HFFc6 (cell line): ENCODE measurements at places on chromosomes 12 and 14.

DNA sequence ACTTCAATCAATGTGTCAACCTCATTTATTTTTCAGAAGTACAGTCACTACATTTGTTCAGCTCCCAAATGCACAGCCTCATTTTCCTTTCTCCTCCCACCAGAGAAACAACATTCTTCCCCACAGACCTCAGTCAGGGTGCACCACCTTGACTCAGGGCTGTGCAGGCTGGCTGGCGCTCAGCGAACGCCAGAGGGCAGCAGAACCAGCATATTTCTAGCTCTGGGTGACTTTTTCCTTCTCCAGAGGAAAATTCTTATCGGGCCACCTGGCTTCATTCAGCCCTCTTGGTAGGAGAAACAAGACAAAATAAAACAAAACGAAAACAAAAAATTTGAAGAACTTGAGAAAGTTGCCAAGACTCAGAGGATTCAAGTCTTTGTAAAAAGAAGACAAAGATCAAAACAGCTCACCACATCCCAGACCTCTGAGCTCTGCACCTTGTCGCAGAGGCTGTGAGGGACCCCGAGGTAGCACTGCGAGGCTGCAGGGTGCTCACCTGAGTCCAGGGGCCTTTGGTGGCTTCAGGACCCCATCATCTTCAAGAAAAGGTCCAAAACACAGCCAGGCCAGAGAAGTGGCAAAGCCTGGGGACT, 33.7 kb downstream of the PAH start:
- peak; percentile 42 for DNase-seq

- DNase-seq: no peak
Measured at GRCh38 chr14:62706217-62706616, 339.0 kb downstream of the KCNH5 start.

DNA sequence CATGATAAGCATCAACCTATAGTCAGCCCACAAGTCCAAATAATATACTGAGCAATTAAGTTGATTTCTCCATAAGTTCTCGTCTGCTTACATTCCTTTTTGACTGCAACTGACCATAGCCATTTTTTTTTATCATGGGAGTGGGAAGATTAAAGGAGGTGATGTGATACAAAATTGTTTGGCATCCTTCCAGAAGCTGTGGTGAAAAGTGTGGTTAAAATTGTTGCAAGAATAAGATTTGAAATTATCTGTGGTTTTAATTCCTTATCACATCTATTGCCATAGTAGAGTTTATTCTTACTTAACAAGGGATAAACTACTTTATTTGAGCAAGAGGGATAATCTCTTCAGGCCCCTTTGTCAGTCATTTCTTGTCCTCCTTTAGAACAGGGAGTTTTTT, 50.7 kb downstream of the LIN52 start:
- no peak for DNase-seq

DNA sequence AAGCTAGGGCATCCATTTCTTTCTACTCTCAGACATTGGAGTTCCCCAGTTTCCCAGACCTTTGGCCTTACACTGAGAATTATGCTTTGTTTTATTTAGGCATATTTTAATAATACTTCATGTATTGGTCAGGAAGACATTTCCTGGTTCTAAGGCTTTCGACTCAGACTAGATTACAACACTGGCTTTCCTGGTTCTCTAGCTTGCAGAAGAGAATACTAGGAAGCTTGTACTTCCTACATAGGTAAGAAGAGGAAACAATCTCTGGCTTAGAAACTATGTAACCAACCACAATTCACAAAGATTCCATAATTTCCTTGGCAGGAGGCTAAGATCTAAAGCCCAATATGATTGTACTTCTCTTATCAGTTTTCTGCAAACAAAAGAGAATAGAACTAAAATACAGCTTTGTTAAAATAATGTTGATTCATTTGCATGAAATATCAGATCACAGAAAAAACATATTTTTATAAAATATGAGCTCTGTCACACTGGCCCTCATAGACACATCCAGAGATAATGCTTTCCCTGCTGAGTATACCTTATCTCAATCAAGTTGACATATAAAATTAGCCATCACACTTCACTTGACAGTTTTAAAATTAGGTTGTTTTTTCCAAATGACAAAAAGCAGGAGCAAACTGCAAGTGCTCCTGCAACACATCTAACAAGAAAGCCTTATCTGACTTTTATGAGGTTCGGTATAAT, 30.5 kb downstream of the CLEC2D start:
- peak; percentile 4 for DNase-seq
